HepG2 (cell line): ENCODE measurements at places on chromosomes 6 and 20.

GRCh38 chr6:20716865-20717264, 182.6 kb downstream of the CDKAL1 start:
- no peak for DNase-seq

- no peak for DNase-seq
Measured at GRCh38 chr6:20021795-20022194, 184.6 kb downstream of the ID4 start.

GRCh38 chr6:11241793-11242201, 9.3 kb upstream of the NEDD9 start:
- DNase-seq, result peak; percentile 86

DNA sequence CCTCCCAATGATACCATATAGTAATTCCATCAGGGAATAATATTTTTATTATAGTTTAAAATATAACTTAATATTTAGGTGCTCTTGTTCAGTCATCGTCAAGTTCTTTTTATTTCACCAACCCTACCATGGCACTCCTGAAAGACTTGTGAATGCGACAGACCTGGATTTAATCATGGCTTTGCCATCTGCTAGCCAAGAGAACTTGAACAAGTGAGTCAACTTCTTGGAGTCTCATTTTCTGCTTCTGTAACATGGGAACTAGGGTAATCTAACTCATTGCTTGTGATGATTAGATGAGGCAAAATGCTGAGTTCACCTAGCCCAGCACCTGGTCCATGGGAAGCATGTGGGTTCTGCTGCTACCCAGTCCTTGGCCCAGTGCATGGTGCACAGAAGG, 62.9 kb downstream of the ESR1 start:
- no peak for DNase-seq

- DNase-seq, result peak; percentile 62
Measured at GRCh38 chr6:121430514-121431460, 4.7 kb upstream of the GJA1 start.

GRCh38 chr6:130827247-130828149, at the start of gene SMLR1:
Gene SMLR1, plus strand, starts transcription at chr6:130827406. Its CDS starts 8 bp downstream, at chr6:130827414.
- DNase-seq, result peak; percentile 96

DNA sequence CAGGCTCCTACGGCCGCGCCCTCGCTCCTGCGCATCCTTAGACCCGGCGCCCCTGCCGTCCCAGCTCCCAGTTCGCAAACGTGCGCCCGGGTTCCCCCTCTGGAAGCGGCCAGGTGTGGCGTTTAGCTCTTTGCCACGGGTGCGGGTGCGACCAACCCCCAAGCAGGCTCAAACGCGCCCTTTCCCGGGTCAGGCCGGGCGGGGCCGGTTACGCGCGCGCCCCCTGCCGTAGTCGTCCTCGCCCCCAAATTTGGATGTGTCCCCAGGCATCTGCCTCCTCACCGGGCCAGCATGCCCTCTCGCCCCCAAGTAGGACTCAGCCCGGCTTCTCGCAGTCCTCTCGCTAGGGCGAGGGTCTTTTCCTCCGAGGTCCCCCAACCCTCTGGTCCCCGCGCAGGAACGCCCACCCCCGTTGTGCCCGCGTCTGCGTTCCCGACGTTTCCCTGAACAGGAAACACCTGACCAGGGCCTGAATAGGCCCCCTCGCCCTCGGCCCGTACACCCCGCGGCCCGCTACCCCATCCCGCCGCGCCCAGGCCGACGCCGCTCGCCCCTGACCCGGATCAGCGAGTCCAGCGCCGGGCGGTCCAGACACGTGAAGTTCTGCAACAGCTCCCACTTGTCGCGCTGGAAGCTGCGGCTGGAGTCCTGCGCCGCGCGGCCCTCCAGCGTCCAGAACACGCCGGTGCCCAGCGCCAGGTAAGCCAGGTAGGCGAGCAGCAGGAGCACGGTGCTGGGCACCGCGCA, 520 bp downstream of the KCNK17 start:
- no peak for DNase-seq

DNA sequence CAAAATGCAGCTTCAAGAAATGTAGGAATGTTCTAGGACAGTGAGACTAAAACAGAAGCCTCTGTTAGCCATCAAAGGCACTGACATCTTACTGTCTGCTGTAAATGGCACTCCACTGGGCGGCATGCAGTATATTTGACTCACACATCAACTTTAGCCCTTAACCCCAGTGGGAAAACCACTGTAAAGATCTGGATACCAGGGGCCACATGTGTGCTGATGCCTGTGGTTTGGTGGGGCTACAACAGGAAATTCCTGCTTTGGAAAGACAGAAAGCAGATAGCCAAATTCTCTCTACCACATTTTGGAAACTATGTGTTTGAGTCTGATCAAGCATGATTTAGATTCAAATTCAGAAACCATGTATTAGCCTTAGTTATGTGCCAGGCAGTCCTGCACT, 4.3 kb downstream of the PFDN4 start:
- no peak for DNase-seq

DNA sequence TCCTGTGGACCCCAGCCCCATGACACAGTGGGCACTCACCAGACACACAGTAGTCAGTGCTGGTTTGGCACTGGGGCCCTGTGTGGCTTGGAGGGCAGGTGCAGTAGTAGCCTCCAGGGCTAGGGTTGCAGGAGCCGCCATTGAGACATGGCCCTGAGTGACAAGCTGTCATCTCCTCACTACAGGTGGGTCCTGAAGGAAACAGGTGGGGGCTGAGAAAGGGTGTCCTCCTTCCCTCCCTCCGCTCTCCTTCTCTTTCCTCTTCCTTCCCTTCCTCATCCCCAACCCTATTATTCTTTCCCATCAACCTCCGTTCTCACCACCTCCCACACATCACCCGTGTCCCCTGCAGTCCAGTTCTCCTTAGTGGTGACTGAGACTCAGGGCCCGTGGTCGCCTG, 10.2 kb downstream of the NOTCH4 start:
- no peak for DNase-seq

DNA sequence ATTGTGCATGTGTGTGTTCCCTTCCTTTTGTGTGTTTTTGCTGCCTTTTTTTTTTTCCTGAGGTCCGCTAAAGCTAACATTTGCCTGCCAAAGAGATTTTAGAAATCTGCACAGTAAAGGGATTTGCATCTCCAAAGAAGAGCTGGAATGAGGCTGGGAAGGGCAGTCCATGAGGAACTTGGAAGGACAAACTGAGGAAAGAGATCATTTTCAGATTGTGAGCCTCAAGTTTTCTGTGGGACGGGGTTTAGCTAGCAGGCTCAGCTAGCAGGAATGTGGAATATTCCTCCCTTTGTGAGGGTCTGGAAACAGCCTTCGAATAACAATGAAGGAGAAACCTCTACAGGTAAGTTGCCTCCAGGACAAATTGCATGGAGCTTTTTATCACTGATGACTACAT, 3.8 kb downstream of the INSM1 start:
- DNase-seq, result no peak

DNA sequence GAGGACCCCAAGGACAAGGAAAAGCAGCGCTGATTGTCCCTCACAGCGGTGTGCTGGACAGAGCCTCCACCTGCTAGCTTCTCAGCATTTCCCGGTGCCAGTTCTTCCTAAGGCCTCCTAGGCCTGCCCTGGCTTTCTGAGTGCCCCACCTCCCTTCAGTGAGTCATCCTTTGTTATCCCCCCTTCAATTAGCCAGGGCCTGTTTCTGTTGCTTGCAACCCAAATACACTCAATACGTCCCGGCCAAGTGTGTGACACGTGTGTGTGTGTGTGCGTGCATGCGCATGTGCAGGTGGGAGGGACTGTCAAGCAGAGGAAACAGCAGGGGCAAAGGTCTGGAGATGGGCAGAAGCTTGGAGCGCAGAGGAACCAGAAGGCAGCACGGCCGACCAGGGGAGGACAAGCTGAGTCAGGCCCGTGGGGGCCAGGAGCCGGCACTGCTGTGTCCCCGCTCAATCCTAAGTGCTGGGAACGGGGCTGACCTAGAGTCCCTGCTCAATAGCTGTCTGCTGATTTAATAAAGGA, 159.8 kb downstream of the PREX1 start:
- DNase-seq, result peak; percentile 46
